ENCODE measurements at places on chromosomes 7 and 10. TPM values are rescaled to one million over a fixed set of nuclear protein-coding genes. Genes with fewer than 3 reads are reported as not detected.
A peak's percentile ranks its signal among the peaks of the same experiment; 100 is the strongest.

DNA sequence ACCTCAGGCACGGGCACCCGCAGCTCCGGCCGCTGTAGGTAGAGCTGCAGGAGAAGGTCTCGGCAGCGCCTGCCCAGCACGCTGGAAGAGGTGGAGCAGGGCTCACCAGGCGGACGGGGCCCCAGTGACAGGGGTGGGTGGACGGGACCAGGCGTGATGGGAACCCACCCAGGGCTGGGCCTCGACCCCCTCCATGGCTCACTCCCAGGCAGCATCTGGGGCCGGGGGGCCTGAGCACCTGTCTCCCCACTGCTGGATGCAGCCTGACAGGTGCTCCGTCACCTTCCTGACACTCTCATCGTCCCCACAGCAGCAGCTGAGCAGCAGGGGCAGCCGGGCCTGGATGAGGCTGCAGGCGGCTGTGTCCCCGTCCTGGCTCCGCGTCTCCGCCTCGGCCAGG, 16.7 kb upstream of the MICALL2 start:
- DNase-seq = no peak

Gene ZNF655
- 9.5 TPM for total RNA-seq

DNA sequence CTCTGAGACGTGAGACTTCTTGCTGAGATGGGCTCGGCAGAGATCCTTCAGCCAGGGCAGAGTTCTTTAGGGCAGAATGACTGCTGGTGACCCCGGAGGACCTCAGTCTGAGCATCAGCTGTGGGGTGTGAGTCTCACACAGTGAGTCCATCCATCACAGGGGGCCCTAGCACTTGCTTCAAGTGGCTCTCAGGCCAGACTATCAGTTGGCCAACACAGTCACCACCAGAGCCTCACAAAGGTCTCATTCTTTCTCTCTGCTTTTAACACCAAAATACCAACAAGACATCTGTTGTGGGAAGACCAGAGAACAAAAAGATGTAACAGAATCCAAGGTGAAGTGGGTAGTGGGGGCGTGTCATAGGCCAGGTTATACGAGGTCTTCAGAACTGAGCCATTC, 345.6 kb upstream of the NRP1 start:
- DNase-seq = no peak

Gene MMD2
- not detected for total RNA-seq

DNA sequence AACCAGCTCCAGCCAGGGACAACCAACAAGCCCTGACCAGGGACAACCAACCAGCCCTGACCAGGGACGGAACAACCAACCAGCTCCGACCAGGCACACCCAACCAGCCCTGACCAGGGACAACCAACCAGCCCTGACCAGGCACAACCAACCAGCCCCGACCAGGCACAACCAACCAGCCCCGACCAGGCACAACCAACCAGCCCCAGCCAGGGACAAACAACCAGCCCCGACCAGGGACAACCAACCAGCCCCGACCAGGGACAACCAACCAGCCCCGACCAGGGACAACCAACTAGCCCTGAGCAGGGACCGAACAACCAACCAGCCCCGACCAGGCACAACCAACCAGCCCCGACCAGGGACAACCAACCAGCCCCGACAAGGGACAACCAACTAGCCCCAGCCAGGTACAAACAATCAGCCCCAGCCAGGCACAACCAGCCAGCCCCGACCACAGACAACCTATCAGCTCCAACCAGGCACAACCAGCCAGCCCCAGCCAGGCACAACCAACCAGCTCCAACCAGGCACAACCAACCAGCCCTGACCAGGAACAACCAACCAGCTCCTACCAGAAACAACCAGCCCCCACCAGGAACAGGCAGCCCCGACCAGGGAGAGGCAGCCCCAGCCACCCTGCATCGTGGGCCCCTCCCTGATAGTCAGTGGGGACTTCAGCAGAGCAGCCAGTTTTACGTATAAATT, 56.4 kb downstream of the PROSER2 start:
- no peak for DNase-seq

Gene LYZL2
- total RNA-seq = not detected

GRCh38 chr7:32588657-32589056, 93.4 kb downstream of the AVL9 start:
- peak; percentile 89 for DNase-seq

- DNase-seq = no peak
Observed at GRCh38 chr7:137069249-137069963, 201.0 kb downstream of the CHRM2 start.

Gene PNLIP
- total RNA-seq = not detected
